NCI-H1436 treated with DMSO at 0.1 percent for 48 hours (cell line): ENCODE measurements at places on chromosomes 5 and 9.

DNA sequence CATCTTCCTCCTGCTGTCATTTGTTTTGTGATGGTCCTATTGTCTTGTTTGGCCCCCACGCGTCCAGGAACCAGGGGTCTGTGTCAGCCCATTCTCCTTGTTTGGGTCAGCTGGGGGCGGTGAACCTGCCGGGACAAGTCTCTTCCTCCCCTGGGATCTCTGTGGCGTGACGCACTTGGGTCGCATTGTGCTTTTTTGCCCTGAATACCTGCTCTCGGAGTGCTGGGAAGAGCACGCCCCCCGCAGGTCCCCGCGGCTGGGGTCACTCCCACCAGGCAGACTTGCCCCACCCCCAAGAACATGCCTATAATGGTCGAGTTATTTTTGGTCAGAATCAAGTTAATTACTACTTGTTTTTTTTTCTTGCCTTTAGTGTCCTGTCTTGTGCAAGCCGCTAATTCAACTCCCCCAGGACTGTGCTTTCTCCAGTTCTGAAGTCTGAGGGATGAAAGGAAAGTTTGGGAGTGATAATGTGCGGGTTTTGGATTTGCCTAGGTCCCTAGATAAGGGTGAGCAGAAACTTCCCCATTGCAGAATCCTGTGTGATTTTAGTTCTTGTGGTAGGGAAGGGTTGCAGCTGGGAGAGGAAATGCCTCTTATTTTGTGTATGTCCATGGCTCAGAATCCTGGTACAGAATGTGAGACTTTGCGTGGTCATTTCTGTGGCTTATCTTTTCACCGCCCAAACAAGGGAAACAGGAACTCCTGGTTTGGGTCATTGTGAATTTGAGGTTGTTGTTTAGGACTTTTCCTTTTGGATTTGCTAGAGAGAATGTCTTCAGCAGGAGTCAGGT, 789 bp downstream of the ACER2 start:
- no peak for DNase-seq

- DNase-seq: no peak
These were observed 6.6 kb downstream of the SMARCA2 start for GRCh38 chr9:2021731-2022130.

DNA sequence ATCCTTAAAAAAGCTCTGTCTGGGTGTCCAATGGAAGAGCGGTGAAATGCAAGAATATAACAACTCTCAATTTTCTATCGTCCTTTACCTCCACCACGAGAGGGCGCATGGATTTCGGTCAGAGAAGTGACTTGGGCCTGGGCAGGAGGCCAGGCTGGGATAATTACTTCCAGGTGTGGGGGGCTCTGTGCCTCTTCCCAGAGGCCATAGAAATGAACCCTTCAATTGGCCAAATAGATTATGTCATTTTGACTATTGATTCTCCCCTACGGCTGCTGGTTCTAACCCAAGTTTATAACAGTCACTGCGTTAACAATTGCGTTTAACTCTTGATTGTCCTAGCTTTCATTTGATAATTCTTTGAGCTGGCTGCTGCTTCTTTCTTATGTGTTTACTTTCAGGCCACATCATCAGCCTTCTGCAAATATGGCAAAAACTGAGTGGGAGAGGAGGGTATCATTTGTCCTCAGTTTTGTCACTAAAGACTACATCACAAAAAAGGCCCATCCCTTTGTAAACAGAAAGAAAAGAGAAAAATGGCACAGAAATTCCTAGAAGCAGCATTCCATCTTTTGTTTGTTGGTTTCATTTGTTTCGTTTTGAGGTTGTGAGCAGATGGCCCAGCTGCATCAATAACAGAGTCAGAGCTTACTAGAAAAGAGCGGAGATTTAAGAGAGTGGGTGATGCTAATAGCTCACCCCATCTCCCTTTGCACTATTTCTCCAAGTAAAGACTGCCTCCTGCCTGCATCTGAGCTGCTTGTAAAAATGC, 45.4 kb upstream of the ZFR start:
- peak; percentile 73 for DNase-seq

GRCh38 chr9:73892335-73892734, 604.8 kb upstream of the RORB start:
- no peak for DNase-seq

DNA sequence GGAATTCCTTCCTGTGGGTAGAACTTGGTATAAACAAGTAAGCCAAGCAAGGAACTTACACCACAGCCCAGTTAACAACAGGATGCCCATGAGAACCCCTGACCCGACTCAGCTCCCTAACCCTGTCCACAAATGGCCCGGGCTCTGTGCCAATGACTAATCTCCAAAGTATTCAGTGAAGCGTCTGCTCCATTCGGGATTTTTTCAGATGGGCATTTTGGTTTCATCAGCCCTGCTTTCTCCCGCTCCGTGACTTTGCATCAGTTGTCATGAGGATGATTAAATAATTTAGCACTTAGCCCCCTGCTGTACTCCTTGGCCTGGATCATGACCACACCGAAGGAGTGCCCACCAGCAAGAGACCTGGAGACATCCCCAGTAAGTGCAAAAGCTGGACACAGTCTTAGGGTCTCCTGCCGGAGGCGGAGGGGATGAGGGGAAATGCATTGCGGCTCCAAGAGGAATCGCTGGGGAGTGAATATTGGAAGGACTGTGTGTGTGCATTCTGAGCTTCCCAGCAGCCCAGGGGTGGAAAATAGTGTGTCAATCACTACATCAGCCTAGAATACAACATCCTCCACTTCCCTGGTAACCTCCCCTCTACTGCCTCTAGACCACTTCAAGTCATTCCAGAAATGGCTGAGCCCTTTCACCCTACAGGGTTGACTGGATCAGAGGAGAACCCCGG, 41.4 kb upstream of the DNAH5 start:
- DNase-seq: no peak
